ENCODE measurements at places on chromosomes 5 and 9.

GRCh38 chr9:133284362-133284761, 9.4 kb upstream of the ABO start:
- DNase-seq: no peak

DNA sequence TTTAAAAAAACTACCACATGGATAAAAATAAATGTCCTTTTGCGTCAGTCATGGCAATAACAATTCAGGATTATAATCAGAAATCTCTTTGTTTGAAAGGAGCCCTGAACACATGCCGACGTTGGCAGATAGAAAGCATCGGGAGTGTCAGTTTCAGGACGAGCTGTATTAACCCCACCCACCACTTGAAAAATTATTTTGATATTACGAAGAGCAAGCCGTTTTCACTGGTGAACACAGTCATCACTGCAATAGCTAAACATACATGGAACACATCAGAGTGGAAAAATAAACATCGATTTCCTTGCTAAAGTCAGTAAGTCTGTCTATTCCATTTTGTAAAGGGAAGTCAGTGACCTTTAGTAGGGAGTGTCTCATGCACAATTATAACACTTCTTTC, 266.4 kb upstream of the FBXL7 start:
- no peak for DNase-seq

GRCh38 chr9:68653141-68653595, 51.9 kb upstream of the PIP5K1B start:
- no peak for DNase-seq

DNA sequence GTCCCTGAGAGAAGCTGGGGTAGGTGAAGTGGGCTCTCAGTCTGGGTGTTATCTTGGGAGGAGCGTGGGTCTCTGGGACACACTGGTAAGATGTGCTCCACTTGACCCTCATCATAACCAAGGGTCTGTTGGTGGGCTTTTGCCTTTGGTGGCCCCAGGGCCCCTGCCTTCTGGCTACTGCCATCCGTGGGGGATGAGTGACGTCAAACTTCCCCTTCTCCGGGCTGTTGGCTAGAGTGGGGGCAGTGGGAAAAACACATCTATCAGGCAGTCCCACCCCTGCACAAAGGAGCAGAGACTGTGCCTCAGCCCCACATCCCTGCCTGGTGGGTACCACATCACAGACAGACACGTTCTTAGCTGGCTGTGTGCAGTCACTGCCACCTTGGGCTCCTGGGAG, 35.1 kb downstream of the GADD45G start:
- DNase-seq: no peak

GRCh38 chr5:133890314-133890713, 78.1 kb downstream of the C5orf15 start:
- DNase-seq: no peak

GRCh38 chr5:73256862-73257261, 83.9 kb downstream of the TMEM174 start:
- no peak for DNase-seq

All from AG09319 (cell line).